HEK293T (cell line): ENCODE measurements at places on chromosomes 13 and 19.

DNA sequence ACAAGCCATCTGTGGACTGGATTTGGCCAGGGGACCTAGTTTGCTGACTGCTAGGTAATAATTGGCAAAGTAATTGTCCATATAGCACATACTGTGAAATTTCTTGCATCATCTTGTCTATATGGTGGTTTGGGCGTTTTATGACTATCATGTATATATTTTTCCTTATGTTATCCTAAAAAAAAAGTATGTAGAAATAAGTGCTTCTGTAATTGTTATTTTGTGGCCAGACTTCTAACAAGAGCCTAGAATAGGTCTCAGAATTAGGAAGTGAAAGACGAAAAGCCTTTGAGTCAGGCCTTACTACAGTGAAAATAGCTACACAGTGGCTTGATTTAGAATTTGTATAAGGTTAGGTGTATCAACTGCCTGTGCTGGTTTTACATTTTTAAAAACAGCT lies 4.2 kb downstream of the FNDC3A start:
- no peak for DNase-seq

DNA sequence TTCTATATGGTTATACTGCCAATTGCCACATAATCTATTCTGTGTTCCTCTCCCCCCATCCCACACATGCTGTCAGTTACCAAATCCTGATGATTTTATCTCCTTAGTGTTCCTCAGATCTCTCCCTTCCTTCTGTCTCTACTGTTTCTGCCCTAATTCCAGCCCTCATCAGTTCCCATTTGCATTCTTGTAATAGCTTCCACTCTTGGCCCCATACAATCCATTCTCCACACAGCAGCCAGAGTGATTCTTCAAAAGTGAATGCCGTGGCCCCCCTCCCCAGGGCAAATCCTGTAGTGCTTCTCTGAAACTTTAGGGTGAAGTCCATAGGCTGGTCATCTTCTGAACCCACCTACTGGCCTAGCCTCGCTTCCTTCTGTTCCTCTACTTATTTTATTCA lies 114.4 kb downstream of the ZAR1L start:
- DNase-seq, result no peak

DNA sequence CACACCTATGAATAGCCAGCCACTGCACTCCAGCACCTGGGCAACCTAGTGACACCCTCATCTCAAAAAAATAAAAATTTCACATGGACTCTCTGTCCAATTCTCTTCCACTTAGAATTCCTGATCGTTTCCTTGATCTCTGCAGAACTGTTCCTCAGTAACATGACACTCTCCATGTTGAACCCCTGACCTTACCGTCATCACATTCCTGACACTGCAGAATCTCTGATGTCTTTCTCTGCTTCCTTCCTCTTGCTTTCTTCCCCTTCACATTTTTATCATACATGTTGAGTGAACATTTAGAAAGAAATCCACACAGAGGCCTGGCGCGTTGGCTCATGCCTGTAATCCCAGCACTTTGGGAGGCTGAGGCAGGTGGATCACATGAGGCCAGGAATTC lies 15.0 kb downstream of the ZNF114 start:
- DNase-seq, result no peak

DNA sequence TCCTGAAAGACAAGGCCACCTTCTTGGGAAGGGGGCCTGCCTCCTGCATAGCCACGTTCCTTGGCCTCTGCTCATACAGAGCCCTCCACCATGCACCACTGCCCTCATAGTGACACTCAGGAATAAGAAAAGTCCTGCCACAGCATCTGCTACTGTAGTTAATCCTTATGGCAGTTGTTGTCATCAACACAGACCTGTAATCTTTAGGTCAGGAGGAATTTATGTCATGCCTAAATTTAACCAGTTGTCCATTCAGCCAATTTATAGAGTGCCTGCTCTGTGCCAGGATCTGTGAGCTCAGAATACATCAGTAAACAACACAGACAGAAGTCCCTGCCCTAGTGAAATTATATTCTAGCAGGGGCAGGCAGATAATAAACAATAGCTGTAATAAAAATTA lies 44.4 kb downstream of the FAM124A start:
- no peak for DNase-seq

DNA sequence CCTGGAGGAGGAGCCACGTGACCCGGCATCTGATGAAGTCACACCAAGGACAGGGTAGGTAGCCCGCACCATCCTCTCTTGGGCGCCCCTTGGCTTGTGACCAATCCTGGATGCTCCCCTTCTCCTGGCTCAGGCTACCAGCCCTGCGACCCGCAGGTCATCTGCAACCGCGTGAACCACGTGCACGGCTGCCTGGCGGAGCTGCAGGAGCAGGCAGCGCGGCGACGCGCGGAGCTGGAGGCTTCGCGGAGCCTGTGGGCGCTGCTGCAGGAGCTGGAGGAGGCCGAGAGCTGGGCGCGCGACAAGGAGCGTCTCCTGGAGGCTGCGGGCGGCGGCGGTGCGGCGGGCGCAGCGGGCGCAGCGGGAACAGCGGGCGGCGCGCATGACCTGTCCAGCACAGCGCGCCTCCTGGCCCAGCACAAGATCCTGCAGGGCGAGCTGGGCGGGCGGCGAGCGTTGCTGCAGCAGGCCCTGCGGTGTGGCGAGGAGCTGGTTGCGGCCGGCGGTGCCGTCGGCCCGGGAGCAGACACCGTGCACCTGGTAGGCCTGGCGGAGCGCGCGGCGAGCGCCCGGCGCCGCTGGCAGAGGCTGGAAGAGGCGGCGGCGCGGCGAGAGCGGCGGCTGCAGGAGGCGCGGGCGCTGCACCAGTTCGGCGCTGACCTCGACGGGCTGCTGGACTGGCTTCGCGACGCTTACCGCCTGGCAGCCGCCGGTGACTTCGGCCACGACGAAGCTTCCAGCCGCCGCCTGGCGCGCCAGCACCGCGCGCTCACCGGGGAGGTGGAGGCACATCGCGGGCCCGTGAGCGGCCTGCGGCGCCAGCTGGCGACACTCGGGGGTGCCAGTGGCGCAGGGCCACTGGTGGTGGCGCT lies 45.9 kb downstream of the SPTBN4 start:
- no peak for DNase-seq

- DNase-seq, result no peak
Measured at GRCh38 chr13:50401049-50401505, 385.8 kb downstream of the KCNRG start.

DNA sequence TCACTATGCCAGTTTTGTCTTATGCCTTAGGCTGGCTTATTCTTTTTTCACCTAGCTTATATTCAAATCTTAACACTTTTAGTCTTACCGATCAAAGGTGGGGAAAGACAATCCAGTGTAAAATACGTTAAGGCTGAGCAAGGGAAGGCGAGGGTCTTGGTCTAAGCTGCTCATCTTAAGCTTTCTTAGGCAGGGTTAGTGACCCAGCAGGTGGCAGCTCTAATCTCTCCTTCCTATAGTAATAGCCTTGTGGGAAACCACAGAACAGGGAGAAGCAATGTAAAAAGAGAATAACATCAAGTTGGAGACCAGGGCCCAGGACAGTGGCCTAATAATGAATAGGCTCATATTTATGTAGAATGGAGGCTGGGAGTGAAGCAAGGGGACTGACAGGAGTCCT lies 45.9 kb downstream of the COG3 start:
- DNase-seq, result no peak

DNA sequence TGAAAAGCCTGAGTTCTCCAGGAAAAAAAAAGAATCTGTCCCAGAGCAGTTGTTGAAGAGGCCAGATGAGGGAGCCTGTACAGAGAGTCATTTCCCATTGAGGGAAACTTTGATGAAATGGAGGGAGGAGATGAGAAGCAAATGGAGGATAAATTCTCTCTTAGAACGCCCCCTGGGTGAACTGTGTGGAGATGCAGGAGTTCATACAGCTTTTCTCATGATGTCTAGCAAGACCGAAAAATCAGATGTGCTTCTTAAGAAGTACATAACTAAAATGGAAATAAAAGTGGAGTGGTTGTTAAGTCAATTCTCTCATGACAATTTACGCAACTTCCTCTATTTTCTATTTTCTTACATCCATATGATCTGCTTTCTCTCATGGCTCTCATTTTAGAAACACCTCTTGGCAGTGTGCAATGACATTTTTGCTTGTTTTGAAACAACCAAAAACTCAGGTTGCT lies 1263.1 kb downstream of the PCDH9 start:
- DNase-seq, result peak; percentile 79

GRCh38 chr13:41811588-41812021 lies 149.3 kb downstream of the VWA8 start:
- no peak for DNase-seq

DNA sequence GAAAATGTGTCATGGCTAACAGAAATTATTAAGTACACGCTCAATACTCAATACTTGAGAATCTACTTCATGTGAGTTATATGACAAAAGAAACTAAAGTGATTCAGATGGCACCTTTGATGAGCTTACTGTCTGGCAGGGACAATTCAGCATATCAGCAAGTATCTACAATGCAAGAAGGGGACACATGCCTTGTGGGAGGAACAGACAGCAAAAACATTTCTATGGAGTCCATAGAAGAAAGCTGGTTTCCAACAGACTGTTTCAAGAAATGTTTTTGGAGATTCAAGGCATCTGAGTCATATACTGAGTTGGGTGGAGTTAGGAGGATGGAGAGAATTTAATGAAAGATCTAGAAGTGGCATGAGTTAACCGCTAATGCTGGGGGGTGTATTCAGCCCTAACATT lies 54.7 kb downstream of the MBNL2 start:
- no peak for DNase-seq

GRCh38 chr13:108003626-108004025 lies 211.7 kb downstream of the LIG4 start:
- DNase-seq, result no peak

- no peak for DNase-seq
Measured at GRCh38 chr19:39084732-39085080, 538 bp downstream of the ACP7 start.

GRCh38 chr13:39282400-39282972 lies 244.2 kb downstream of the NHLRC3 start:
- DNase-seq, result no peak

- no peak for DNase-seq
Measured at GRCh38 chr13:79919091-79919490, 421.8 kb downstream of the SPRY2 start.

DNA sequence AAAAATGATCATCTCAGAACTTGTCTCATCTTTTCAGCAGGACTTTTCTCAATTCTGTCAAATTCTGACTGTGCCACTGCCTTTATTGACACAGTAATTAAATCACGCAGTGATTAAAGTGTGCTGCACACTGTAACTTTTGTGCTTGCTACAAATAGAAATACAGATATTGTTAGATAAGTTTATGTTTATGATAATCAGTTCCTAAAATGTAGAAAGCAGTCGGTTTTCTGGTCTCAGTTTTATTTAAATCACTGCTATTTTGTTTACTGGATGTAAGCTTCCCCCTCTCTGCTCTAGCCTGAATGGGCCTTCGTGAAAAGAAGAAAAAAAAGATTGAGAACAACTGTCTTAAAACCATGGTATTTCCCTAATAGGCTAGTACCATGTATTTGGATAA lies 258.8 kb upstream of the STARD13 start:
- no peak for DNase-seq

- no peak for DNase-seq
Measured at GRCh38 chr13:74114202-74114601, 20.0 kb downstream of the KLF12 start.

- DNase-seq, result no peak
Measured at GRCh38 chr19:39941615-39942365, 7.4 kb upstream of the FCGBP start.

DNA sequence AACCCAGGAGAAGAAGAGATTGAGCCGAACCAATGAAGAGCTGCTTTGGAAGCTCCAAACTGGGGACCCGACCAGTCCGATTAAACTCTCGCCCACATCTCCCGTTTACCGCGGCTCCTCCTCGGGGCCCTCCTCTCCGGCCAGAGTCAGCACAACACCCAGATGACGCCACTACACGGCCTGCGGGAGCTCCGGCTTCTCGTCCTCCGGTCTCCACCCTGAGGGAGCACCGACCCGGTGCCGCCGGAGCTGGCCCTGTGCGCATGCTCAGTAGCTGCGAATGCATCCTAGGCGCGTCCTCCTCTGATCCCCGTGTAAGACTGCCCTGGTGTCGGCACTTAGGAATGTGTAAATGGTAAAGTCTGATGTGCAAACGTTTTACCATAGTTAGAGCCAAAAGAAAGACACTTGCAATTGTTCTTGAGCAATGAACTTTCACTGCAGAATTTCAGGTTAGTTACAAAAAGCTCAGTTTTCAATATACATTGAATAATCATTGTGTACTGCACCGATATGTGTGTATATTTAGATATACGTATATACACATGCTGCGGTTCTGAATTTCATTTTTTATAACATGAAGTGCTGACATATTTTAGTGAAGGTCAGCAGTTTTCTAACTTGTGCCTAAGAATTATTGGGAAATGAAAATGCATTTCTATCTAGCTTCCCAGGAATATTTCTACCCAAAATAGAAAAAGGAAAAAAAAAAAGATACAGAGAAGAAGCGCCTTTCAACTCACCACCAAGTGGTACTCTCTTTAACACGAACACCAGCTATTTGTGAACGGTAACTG lies 92.2 kb downstream of the SLC7A1 start:
- no peak for DNase-seq

DNA sequence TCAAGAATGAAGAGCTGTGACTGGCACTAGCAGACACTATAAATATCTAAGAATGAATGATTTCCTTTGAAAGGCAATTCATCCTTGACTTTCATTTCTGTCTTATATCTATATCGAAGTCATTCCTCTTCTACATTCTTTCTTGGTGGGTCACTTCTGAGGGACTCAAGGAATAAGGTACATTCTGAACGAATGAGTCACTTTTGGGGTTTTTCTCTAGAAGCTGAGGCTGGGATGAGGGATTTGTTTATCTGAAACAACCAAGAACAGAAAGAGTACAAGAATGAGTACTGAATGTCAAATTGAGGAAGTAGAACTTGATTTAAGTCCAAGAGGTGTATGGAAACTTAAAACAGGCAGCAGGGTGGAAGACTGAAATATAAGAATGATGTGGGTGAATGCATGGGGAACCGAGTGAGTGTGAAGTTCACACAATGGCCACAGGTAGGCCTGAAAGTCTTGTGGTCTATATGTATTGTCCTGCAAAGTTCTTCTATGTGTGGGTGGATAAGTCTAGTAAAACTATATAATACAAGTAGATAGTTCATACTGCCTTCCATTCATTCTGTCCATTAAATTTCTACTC lies 343.9 kb downstream of the OXGR1 start:
- DNase-seq, result no peak
